H7 (cell line): ENCODE measurements at places on chromosomes 7 and 10.
A peak's percentile ranks its signal among the peaks of the same experiment; 100 is the strongest.

DNA sequence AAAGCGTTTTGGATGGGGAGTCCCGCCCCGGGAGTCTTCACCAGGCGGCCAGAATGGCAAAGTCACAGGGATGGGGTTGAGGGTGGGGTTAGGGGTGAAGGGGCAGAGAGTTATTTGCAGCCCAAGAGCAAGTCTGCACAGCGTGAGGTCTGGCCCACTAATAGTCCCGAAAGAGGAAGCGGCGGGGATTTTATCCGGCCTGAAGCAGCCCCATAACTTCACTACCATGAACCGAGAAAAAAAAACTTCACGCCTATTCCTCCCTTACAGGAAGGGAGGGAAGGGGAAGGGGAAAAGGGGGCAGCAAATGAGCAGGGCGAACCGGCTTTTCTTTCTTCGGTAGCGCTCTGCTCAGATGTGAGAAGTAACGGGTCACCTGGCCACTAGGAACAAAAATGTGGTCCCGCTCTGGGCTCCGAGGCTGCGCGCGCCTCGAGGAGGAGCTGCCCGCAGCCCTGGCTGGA lies 712 bp downstream of the ITPRIP start:
- peak; percentile 61 for DNase-seq

- no peak for DNase-seq
Observed at GRCh38 chr10:64571056-64571455, 1049.9 kb downstream of the REEP3 start.

- no peak for DNase-seq
Observed at GRCh38 chr7:70415179-70415972, 716.6 kb upstream of the GALNT17 start.

GRCh38 chr10:17226891-17227303 lies 1.1 kb upstream of the VIM start:
- peak; percentile 55 for DNase-seq

GRCh38 chr7:26782501-26782900 lies 81.9 kb downstream of the SKAP2 start:
- DNase-seq, result no peak

DNA sequence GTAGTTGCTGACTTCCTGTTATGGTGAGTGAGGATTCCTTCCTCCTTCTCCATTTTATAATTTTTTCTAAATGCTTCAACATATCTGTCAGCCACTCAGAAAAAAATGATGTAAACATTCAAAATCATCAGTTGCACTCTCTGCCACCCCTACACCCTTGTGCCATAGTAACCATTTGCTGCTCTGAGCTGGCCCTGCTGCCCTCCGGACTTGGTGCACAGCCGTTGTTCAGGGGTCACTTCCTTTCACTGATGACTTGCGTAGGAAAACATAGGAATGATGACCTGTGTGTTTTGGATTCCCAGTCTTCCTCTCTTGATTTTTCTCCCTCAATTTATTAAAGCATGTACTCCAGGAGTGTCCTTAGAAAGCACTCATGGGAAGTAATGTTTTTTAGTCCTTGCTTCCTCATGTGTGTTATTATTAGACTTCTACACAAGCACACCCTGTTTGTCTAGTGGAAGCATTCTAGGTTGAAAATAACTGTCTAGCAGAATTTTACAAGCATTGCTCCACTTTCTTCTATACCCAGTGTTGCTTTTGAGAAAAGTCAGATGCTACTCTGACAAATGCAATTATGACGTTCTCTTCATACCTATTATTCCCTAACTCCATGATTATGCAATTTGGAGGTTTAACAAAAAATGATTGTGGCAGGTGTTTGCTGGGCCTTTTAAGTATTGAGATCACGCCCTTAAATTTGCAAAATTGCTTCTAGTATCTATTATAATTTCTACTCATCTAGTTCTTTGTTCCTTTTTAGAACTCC lies 62.6 kb upstream of the MTPN start:
- DNase-seq, result no peak

DNA sequence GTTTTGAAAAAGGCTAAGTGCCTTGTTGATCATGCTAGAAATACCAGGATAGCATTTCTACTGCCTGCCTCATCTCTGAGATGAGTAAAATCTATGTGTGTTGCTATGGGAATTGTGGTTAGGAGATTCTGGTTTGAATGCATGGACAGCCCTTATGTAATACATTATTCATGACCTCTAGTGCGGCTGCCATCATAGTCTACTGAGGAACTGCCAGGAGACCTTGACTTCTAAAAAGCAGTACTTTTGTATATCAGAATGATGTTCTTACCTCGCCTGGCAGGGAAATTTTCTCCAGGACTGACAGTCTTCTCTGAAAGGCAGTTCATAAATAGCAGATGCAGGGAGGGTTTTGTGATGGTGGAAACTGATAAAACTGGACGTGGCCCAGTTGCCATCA lies 248.5 kb downstream of the NSUN6 start:
- DNase-seq, result no peak

GRCh38 chr7:93365341-93365740 lies 133.2 kb downstream of the VPS50 start:
- DNase-seq, result no peak

DNA sequence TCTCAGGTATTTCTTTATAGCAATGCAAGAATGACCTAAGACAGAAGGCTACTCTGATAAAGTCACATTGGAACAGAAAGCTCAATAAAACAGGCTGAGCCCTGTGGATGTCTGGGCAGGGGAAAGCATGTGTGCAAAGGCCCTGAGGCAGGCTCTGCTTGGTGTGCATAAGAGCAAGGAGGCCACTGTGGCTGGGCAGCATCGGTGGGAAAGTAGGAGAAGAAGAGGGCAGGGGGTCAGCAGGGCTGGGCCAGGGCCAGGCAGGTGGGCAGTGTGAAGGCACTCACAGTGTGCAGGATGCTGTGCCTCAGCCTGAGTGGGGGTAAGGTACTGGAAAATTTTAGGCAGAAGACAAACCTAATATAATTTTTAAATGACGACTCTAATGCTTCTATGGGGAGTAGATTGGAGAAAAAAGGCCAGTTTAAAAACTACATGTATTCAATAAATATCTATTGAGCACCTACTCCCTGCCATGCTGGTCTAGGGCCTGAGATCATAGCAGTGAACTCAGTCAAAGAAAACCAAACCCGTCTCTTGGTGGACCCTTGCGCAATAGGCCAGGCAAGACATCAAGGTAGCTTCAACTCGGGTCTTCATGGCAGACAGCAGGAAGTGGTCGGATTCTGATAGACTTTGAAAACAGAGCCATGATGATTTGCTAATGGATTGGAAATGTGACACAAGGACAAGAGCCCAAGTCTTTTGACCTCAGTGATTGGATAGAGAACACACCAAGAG lies 572.3 kb downstream of the TCERG1L start:
- DNase-seq, result no peak

GRCh38 chr10:52570490-52570889 lies 202.1 kb downstream of the MBL2 start:
- no peak for DNase-seq

DNA sequence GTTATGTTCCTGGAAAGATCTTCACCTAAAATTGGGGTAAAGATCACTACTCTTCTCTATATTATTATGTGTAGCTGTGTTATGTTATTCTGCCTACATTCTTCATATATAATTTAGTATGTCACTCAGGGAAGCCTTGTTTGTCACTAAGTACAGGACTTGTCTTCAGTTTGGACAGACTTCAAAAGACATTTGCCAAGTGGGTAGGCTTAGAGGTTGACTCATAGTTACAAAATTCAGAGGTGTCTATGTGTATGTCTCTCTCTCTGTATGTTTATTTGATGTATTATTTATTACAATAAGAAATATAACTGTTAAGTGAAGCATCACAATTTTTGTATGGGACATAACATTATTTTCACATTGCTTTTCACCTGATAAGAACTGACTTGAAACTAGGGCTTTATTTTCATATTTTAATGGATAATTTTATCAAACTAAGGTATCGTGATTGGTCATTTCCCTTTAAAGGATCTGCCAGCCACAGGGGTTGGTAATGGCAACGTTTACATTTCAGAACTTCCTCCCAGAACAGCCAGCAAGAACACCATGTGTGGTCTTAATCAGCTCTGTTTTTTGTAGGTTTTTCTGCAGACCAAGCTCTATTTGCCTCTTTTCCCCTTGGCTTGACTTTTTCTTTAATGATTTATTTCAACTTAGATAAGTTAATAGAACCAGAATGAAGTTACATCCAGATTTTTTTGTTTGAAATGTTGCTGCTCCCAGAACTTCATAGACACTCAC lies 262.1 kb upstream of the CACNA2D1 start:
- DNase-seq, result no peak

DNA sequence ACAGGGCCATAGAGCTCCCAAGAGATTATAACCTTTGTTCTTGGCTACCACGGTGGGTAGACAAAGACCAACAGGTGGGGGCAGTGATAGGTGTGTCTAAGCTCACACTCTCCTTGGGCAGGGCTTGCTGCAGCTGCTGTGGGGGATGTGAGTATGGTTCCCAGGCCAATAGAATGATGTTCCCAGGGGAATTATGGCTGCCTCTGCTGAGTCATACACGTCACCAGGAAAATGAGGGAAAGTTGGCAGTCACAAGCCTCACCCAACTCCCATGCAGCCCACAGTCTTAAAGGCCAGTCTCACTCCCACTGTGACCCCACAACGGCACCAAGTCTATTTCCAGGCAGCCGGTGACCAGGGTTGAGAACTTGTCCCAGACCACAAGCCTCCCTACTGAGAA lies 453.4 kb upstream of the PODXL start:
- DNase-seq, result no peak

DNA sequence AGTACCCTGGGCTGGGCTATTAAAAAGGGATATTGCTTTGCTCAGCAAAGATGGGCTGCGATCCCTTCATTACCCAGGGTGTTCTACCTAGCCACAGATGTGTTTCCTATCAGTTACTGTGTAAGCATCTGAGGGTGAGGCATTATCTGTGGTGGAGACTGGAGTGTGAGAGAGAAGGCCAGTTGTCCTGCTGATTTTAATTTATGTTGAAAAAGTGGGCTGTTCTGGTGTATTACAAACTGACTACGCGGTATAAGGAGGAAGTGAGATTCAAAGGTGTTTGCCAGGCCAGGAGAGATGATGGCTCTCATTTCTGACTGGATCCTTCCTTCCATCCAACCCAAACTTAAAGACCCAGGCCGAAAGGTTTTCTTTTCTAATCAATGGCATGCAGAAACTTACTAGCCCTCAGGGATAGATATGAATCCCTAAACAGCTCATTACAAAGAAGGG lies 7.6 kb downstream of the TCF7L2 start:
- no peak for DNase-seq

DNA sequence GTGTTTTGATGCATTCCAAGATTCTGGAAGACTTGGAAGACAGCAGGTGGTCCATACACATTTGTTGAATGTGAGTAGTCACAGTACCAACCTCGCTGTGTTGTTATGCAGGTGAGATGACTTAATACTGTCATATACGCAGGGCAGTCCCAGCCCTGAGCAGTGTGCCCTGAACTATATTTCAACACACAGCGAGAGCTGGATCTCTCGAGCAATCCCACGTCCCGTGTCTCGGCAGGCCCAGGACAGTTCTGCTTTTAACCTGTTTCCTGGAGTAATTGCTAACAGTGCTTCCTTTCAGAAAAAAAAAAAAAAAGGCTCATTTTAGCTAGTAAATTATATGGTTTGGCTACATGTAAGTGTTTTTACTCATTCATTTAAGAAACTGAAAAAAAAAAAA lies 179.7 kb downstream of the PRKCQ start:
- DNase-seq, result no peak

DNA sequence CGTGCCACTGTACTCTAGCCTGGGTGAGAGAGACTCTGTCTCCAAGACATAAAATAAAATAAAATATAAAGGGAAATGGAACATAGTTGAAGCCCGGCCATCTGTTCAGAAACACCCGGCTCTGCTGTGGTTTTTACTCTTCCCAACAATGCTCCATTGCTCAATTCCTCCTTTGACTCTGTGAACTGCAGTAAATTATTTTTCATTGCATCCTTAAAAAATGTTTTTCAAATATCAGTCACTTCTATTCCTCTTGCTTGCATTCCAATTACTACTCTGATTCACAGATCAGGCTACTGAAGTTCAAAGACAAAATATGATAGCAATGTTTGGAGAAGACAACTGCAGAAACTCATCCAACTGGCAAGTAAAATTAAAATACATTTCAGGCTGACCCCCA lies 983.0 kb downstream of the SORCS1 start:
- no peak for DNase-seq

DNA sequence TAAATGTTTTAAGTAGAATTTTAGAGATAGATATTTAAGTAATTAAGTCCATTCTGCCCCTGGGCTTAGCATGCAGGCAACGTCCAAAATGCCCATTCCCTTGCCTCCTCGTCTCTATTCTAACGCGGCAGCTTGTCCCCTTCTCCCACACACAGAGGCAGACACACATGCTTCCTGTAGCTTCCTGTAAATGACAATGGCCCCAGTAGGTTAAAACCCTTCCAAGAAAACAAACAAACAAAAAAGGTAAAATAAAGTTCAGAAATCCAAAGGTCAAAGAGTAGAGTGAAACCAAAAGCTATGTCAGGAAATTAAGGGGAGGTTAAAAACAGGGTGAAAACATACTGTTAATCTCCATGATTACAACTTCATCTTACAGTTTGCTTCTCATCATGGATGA lies 857.6 kb downstream of the GATA3 start:
- DNase-seq, result peak; percentile 6

GRCh38 chr10:14010101-14010558 lies 320.6 kb downstream of the FRMD4A start:
- DNase-seq, result peak; percentile 50

GRCh38 chr7:53326634-53327033 lies 291.2 kb downstream of the POM121L12 start:
- DNase-seq, result peak; percentile 38
